ENCODE measurements at places on chromosomes 6 and 20.

DNA sequence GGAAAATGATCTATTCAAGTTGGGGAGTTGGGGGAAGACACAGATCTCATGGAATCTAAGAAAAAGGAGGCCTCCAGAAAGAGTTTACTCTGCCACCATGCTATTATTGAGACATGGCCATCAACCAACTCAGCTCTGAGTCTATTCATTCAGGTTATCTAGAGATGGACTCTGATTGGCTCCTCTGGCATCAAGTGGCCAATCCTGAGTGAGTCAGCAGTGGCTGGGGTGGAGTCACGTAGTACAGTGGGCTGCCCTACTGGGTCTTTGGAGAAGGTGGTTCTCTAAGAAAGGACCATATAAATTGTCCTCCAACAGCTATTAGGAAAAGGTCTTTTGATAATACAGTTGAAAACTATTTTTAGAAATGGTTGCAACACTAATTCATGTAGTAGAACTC, 42.1 kb downstream of the LYRM2 start:
- DNase-seq = no peak

DNA sequence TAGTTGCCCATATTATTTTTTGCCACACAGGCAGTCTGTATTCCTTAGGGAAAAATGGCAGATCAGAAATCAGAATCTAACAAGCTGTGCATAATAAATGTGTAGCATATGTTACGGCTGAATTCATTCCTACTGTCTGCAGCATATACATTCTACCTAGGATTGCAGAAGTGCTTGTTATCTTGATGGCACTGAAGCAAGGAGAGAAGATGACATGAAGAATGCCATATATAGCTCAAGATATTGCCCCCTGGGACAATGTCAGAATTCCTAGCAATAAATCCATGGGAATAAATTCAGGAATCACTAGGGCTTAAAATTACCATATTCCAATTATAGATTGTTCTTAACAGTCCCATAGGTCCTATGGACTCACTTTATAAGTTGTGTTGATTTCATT, 293.0 kb upstream of the CNR1 start:
- no peak for DNase-seq

DNA sequence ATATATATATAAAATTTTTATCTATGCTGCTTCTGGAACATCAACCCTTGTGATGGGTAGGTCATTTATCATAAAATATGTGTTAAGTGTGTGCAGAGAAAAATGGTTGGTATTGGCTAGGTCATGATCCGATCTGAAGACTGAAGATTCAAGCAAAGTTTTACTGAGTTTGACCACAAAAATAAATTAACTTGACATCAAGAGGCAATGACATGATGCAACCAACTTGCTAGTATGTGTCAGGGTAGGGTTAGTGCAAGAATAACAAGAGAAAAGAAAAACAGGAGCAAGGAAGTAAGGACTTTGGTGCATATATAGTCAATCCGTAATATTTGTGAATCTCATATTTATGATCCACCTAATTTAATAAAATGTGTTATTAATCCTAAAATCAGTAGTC, 1202.0 kb upstream of the ADGRB3 start:
- DNase-seq = no peak

DNA sequence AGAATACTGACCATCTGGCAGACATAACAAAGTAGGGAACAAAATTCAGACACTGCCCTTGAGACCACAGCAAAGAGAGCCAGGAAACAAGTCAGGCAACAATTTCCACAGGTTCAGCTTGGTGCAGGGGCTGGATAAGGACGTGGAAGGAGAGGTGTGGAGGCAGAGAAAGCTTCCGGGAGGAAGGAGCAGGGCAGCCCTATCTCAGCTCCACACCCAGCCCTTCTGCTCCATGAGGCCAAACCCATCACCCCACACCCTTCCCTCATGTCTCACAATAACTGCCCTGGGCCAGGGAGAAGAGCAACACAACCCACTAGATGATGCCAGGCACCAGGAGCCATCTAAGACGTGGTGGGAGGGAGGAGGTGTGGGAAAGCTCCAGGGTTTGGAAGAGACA, 5.8 kb downstream of the SNHG17 start:
- DNase-seq = no peak

DNA sequence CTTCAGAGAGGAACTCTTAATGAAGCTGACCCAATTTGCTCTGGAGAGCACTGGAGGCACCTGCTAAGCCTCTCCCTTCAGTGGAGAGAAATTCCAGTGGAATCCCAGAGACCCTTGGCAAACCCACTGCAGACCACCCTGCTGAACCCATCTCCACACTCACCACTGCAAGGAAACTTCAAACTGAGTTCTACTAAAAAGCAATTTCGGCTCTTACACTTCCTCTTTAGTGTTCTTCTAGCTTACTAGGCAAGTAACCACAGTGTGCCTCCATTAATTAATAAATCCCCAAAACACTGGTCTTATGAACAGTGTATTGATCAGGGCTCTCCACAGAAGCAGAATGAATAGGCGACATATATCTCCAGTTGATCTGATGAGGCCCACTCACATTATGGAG, 43.0 kb upstream of the HLA-E start:
- no peak for DNase-seq

DNA sequence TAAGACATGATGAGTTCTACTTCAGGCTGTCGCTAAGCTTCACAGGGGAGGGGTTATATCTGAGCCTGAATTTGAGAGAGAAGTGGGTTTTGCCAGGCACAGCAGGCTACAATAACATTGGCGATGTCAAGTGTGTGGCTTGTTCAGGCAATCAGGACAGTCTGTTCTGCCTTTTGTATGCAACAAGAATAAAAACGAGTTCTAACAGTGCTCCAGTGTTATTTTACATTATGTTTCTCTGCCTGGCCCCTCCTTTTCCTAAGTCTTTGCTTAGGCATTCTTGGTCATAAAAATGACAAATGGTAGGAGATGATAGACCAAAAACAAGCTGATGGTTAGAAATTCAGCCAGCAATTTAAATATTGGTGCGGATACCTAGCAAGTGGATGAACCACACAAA, 26.8 kb downstream of the PAQR8 start:
- DNase-seq = no peak

DNA sequence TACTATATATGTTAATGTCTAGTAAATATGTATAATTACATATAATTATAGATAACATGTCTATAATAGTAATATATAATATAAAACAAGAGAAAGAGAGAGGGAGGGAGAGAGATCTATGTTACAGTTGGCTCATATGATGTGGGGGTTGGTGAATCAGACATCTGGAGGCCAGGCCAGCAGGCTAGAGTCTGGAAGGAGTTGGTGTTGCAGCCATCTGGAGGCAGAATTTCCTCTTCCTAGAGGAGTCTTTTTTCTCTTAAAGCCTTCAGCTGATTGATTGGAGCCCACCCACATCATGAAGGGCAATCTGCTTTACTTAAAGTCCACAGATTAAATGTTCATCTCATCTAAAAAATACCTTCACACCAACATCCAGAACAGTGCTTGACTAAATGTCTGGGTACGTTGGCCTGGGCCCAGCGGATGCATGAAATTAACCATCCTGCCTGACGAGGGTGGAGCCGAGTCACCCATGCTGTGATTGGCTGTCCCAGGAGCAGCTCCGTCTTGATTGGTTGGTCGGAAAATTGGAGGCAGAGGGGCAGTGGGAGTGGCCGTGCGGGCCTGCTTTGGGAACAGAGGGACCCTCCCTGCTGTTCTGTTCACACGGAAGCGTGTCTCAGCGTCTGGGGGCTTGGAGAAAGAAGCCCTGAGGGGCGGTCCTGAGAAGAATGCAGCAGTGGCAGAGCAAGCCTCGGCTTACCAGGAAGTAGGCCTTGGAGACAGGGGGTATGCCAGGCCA, 392.4 kb downstream of the QKI start:
- no peak for DNase-seq

- no peak for DNase-seq
Observed at GRCh38 chr20:16541226-16541625, 32.0 kb downstream of the KIF16B start.

DNA sequence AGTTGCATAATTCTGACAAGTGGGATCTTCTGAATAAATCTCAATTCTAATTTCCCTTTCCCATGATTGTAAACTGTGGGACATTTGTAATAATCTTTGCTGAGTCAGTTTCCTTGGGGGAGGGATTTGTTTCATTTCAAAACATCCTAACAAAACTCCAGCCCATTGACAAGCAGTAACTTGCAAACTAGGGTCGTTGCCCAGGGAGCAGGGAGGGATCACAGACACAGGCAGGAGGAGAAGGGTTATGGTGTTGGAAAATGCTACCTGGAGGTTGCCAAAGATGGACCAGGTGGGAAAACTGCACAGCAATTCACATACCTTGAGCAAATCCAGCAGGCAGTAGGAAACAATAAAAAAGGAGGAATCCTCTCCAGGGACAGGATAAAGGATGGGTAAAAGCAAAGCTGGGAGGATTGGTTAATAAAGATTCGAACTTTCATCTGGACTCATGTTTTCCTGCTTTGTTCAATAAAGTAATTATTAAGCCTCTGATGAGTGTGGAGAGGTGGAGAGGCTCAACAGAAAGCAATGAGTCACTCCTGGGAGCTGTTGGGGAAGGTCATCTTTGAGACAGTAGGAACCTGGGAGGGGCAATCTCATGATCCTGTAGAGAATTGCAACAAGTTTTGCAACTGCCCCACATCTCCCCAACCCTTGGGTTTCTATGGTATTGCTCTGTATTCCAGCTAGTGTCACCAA, 87.3 kb upstream of the AKIRIN2 start:
- no peak for DNase-seq

- peak; percentile 35 for DNase-seq
Observed at GRCh38 chr6:14396826-14397517, 279.4 kb downstream of the CD83 start.

- DNase-seq = no peak
Observed at GRCh38 chr6:11614534-11615213, 77.1 kb downstream of the TMEM170B start.

GRCh38 chr6:150332939-150333584, 35.8 kb upstream of the IYD start:
- no peak for DNase-seq

DNA sequence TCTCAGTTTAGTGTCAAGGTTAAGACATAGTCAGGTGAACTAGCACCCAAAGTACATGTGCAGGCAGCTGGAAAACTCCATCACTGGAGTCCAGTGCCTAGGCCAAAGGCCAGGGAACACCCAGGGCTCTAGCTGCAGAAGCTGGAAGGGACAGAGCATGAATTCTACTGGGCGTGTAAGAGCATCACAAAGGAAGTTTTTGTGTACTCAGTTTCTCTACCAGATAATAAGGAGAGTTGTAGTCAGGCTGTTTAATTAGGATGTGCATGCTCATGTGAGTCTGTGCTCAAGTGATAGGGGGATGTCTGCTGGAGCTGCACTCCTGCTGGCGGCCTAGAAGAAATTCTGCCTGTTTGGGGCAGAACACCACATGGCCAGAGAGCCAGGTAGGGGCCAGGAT, 8.1 kb downstream of the L3MBTL1 start:
- DNase-seq = no peak

- no peak for DNase-seq
Observed at GRCh38 chr6:37030599-37030998, 25.1 kb downstream of the FGD2 start.

- no peak for DNase-seq
Observed at GRCh38 chr6:27214126-27214601, 33.3 kb upstream of the PRSS16 start.

- no peak for DNase-seq
Observed at GRCh38 chr6:13814938-13815575, 700 bp upstream of the MCUR1 start.

DNA sequence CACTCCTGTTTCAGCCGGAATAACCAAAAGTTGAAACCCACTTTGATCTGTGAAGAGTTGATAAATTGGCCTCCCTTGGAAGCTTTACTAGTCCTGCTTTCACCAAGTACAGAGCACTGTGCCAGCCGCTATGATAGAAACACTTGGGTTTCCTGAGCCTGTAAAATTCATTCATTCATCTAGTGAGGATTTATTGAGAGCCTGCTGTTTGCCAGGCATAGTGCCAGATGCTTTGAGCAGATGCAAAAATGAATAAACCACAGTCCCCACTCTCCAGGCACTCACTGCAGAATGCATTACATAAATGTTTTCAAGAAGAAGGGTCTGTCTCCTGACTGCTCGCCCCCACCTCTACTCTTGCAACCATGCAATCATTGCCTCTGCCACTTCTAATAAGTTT, 25.3 kb upstream of the TMEM217 start:
- DNase-seq = no peak

DNA sequence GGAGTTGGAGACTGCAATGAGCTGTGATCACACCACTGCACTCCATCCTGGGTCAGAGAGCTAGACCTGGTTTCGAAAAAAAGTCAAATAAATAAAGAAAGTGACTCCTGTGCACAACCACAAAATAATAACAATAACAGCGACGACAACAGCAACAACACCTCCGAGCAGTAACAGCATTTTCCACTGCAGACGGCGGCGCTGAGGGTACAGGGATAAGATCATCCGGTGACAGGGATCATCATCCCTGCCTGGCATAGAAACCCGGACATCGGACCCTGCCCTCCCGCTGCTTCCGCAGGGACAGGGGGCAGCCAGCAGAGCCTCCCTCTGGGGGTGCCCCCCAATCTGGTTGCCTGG, 11.5 kb downstream of the SRXN1 start:
- DNase-seq = no peak

GRCh38 chr20:57883224-57883623, 173.4 kb upstream of the PMEPA1 start:
- no peak for DNase-seq

- DNase-seq = no peak
Observed at GRCh38 chr6:131890091-131890490, 61.1 kb downstream of the CCN2 start.

DNA sequence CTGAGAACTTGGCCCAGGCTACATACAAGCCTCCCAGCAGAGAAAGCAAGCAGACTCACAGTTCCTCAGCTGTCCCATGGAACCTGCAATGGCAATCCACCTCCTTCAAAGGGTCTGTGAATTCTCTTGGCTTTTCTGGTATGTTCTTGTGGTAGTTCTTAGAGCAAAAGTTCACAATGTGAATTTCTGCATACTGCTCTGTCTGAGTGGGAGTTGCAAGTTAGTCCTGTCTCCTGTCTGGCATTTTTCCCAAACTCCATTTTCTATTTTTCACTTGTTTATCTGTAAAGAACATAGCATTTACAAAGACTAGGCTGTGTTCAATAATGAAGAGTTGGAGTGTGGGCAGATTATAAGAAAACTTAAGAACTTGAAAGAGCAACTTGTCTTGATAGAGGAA, 269.9 kb downstream of the BCKDHB start:
- DNase-seq = no peak

DNA sequence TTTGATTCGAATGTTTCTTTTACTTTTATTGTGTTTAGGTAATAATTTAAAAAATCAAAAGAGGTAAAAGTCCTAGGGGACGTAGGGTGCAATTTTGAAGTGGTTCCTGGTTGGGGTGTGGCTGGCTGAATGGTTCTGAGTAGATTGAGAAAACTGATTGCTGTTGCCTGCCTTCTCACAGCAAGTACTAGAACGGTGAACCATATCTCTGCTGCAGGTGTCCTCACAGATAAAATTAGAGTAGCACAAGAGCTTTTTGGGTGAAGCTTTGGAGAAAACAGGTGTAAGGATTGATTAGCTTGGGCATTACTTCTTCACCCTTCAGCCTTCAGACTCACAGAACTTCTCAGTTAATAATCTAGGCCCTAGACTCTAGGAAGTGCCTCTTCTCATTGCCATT, 19.8 kb upstream of the GJA10 start:
- no peak for DNase-seq

- no peak for DNase-seq
Observed at GRCh38 chr6:112216662-112217551, 37.5 kb downstream of the LAMA4 start.

- DNase-seq = no peak
Observed at GRCh38 chr6:97459986-97460385, 177.0 kb upstream of the MMS22L start.

- DNase-seq = no peak
Observed at GRCh38 chr6:114733596-114733995, 390.8 kb upstream of the HS3ST5 start.

- peak; percentile 5 for DNase-seq
Observed at GRCh38 chr20:35568645-35569044, 26.8 kb downstream of the ERGIC3 start.
